ENCODE measurements at places on chromosomes 7 and 10.

DNA sequence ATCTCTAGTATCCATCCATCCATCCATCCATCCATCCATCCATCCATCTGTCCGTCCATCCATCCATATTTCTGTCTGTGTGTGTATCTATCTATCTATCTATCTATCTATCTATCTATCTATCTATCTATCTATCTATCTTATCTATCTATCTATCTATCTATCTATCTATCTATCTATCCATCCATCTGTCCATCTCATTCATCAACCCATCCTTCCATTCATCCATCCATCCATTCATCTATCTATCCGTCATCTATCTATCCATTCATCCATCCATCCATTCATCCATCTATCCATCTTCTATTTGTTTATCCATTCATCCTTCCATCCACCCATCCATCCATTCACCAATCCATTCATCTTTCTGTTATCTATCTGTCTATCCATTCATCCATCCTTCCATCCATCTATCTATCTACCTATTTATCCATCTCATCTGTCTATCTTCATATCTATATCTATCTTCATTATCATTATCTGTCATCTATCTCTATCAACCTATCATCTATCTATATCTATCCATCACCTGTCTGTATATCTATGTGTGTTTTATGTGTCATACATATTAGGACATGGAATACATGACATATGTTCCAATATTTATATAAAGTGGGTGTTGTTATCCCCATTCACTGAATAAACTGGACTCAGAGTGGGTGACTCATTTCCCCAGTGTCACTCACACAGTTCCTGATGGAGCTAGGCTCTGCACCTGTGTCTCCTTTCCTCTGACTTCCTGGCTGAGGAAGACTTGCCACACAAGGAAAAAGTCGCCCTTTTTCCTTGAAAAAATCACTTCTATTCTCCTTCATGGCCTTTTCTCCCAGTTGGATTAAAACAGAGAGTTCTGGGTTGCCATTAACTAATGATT lies 200.1 kb downstream of the CCDC3 start:
- DNase-seq, result no peak

GRCh38 chr10:107915215-107915610 lies 750.7 kb upstream of the SORCS1 start:
- no peak for DNase-seq

- no peak for DNase-seq
Observed at GRCh38 chr7:158706710-158707590, 2.3 kb upstream of the NCAPG2 start.

- DNase-seq, result no peak
Observed at GRCh38 chr10:121668314-121669027, 70.2 kb upstream of the FGFR2 start.

DNA sequence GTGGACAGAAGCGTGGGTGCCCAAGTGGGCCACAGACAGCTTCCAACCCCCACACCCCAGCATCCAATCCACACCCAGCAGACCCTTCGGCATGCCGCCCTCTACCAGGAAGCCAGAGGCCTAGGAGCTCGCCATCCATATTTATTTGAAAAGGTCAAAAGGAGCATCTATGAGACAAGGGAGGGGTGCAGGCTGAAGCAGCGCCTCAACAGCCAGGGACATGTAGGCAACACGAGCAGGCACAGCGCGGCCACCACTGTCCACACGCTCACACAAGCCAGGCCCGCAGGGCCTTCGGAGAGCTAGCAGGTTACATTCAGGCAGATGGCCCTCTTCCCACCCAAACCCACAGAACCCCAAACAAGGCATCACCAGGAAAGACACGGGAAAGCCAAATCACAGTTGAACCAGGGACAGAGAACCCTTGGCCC lies 34.6 kb downstream of the PSAP start:
- no peak for DNase-seq

DNA sequence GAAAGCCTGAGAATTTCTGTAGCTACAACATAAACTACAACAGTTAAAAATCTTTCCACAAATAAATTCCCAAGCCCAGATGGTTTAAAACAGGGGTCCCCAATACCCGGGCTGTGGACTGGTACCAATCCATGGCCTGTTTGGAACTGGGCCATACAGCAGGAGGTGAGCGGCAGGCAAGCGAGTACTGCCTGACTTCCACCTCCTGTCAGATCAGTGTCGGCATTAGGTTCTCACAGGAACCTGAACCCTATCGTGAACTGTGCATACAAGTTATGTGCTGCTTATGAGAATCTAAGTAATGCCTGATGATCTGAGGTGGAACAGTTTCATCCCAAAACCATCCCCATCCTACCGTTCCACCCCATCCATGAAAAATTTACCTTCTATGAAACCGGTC lies 160.7 kb upstream of the FEZF1 start:
- DNase-seq, result no peak

GRCh38 chr7:4629287-4629895 lies 52.7 kb upstream of the FOXK1 start:
- no peak for DNase-seq

GRCh38 chr10:69818676-69819239 lies 17.1 kb downstream of the COL13A1 start:
- no peak for DNase-seq

- no peak for DNase-seq
Observed at GRCh38 chr7:1269336-1269890, 36.7 kb downstream of the UNCX start.

GRCh38 chr7:121178869-121179497 lies 149.8 kb upstream of the WNT16 start:
- no peak for DNase-seq

GRCh38 chr7:124033807-124034753 lies 1.2 kb upstream of the TMEM229A start:
- peak; percentile 4 for DNase-seq

DNA sequence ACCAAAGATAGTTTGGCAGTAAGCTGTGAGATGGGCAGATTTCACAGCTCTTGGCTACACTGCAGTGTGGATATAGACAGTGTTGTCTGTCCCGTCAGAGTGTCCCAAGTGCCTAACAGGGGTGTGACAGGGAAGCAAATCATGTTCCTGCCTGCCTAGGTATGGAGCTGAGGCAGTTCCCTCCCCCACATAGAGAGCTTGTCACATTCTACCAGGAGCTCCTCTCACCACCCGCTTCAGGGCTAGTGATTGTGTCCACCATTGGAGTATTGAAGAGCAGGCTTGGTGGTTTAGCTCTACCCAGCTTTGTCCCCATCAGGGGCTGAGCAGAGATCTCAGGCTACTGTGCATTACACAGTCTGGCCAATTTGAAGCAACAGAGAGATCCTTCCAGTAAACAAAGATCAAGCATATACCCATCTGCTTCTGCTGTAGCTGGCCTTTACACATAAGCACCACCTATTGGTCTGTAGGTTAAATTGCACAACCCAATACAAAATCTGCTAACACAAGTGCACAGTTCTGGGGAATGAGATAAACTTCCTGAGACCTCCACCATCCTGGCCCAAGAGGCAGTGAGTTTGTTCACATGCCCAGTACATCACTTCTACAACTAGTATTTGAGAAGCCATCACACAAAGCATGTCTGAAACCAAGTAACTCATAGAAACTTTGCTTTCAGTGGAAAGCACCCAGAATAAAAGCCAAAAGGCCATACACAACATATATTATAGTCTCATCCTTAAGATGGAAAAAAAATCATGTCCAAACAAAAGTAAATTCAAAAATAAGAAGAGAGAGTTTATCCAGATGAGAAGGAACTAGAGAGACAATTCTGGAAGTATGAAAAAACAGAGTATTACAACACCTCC lies 67.3 kb downstream of the GLCCI1 start:
- peak; percentile 19 for DNase-seq

DNA sequence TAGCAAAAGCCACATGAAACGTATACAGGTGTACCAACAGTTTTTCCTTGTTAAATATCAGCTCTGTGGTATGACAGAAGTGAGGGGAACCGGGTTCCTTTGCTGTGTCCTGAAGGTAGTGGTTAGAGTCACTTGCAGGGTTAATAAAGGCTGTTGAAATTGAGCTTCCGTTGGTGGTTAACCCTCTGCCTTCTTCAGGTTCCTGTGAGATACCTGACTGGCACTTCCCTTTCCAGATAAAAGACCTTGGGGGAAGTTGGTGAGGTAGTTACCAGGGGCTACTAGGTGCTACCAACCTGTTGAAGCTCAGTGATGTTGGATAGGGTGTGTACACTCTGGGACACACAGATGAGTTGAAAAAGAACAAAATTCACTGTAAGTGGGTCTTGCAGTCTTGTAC lies 384.1 kb downstream of the GATA3 start:
- no peak for DNase-seq

- no peak for DNase-seq
Observed at GRCh38 chr10:25902002-25902401, 32.0 kb upstream of the MYO3A start.

GRCh38 chr10:121308020-121308419 lies 290.2 kb downstream of the FGFR2 start:
- DNase-seq, result no peak

DNA sequence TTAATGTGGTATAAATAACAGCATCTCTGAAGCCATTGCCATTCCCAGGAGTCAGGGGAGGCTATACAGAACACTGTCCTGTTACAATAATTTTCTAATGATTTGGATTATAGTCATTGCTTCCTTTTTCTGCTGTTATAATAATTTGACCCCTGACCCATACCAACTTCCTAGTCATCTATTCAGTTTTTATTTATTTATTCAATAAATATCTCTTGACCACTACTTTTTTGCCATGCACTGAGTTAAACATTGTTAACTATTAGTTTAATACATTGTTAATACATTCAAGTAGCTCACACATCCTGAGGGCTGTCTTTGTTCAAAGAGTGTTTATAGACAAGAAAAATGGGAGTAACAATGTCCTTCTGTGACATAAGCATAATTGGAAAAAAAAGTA lies 235.5 kb upstream of the MEOX2 start:
- DNase-seq, result no peak

- no peak for DNase-seq
Observed at GRCh38 chr10:15801147-15801546, 59.2 kb downstream of the MINDY3 start.

DNA sequence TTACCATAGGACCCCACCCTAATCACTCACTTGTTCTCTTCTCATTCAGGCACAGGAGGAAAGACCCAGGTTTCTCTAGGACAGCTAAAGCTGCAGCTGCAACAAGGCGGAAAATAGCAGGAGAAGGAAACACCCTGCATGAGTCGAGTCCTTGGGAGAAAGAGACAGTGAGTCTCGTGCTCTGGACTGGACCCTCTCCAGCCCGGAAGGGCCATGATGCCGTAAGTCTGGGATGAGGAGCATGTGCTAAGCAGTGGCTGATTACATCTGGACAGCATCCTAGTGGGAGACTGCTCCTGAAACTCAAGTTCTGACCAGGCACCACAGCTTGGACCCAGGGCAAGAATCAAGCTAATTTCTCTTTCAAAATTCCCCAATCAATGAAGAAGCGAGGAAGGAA lies 39.4 kb downstream of the FBXW4 start:
- no peak for DNase-seq

- no peak for DNase-seq
Observed at GRCh38 chr7:8189625-8190024, 72.3 kb downstream of the ICA1 start.

GRCh38 chr7:41134300-41135255 lies 568.3 kb downstream of the INHBA start:
- no peak for DNase-seq
